ENCODE measurements at places on chromosomes 4 and X.

DNA sequence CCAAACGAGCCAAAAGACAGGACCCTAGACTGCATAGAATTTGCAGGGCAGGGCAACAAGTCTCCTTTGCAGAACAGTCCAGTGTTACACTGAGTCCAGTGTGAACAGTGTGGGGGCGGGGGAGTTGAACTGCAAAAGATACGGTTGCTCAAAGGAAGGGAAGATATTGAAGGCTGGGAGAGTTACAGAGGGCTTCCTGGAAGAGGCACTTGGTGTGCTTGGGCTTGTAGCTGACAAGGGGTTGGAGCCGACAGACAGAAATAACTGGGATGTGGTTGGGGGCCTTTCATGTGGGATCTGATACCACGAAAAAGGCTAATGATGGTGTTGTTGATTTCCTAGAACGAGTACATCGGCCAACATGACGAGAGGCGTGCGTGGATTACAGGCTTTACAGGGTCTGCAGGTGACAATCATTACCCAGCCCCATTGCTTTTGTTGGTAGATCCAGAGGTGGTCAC, 6.1 kb downstream of the XPNPEP2 start:
- DNase-seq: no peak

DNA sequence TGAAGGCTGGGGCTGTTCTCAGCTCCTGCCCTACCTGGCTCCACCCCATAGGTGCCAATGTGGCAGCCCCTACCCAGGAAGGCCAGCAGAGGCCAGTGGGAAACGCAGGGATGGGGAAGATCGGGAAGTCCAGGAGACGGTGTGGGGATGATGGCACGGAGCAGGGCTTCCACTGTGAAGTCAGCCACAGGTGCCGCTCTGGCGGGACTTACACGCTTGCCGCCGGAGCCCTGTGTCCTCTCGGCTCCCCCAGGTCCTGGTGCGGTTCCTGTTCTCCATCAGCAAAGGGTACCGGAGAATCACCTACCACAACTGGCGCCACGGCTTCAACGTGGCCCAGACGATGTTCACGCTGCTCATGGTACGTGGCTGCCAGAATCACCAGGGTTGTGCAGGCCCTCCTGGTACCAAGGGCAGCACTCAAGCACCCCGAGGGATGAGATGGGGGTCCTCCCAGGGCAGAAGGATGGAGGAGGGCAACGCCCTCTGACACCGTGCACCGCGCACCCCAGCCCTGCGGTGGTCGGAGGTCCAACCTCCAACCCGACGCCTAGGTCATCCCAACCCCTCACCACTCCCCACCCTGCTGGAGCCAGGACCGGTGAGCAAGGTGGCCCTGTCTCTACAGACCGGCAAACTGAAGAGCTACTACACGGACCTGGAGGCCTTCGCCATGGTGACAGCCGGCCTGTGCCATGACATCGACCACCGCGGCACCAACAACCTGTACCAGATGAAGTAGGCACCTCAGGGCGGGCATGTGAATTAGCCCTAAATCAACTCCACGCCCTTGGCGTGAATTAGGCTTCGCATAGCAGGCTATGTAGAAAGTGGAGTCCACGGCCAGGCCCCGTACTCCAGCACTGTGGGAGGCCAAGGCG, 12.0 kb downstream of the ATP5ME start:
- DNase-seq: no peak

GRCh38 chr4:96097040-96097607, 257.2 kb downstream of the PDHA2 start:
- no peak for DNase-seq

- DNase-seq: no peak
Observed at GRCh38 chr4:24625091-24625490, 40.7 kb upstream of the DHX15 start.

DNA sequence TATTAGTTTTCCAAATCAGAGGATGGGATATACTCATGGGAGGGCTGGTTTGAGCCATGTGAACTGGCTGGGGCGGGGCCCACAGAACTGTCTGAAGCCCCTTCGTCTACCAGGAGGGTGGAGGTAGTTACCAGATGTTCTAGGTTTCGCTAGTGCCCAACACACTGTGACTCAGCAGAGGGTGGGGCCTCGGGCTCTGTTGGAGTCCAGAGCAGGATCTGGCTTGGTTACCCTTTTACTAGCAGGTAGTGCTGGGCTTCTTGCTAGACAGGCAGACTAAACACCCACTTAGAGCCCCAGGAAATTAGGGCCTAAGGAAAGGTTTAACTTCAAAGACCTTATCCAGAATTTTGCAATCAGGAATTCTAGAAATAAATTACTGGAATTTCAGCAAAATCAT, 56.2 kb upstream of the CHRDL1 start:
- no peak for DNase-seq

GRCh38 chr4:169440446-169440845, 169.7 kb upstream of the SH3RF1 start:
- DNase-seq: no peak

- no peak for DNase-seq
Observed at GRCh38 chr4:99965674-99966350, 15.7 kb upstream of the H2AZ1 start.

DNA sequence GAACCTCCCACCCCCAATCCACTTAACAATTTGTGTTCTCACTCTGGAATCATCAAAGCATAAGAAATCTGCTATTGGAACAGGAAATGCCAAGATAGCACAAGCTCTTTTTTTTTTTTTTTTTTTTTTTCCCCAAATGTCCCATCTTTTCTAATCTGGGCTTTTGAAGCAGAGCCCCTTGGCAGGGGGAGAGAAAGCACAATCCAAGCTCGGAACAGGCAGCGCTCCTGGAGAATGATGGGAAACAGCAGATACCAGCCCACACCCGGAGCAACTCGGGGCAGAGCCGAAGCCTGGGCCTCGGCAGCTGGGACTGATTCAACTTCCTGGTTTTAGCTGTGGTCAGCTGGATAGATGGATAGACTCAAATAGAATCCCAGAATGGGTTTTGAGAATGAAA, 235.1 kb downstream of the QDPR start:
- no peak for DNase-seq

DNA sequence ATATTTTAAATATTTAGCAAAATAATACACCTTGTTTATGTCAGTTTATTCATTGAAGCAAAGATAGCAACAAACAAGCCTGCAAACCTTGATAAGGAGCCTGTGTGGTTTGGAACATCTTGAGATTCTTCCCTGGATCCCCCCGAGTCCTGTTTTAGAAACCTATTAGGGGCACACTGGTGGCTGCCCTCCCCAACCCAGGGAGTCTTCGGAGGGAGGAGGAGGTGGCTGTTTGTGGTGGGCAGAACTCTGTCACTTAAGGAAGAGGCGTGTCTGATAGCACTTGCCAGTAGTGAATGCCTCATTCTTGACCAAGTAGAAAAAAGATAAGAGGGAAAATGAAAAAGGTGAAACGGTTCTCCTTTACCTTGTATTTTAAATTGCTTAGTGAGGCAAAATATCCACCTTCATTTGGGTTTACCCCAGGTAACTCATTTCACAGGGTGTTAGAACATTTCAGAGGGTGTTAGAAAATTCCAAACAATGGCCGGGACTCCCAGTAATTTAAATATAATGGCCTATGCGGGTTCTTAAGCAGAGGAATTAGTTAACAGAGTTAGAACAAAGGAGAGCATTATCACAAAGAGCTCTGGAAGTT, 10.4 kb downstream of the KIT start:
- no peak for DNase-seq

DNA sequence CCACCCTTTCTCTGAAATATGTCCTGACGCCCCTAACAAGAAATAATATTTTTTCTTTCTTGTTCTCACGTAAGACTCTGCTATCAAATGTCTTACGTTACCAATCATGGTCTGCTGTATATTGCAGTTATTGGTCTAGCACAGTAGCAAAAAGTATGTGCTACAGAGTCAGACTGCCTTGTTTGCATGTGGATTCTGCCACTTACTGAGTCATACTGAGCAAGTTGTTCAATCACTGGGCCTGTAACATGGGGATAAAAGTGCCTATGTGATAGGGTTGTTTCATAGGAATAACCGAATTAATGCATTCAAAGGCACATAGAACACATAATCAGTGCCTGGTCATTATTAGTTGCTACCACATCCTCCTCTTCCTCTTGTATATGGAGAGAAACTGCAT, 14.1 kb downstream of the RPGR start:
- no peak for DNase-seq

DNA sequence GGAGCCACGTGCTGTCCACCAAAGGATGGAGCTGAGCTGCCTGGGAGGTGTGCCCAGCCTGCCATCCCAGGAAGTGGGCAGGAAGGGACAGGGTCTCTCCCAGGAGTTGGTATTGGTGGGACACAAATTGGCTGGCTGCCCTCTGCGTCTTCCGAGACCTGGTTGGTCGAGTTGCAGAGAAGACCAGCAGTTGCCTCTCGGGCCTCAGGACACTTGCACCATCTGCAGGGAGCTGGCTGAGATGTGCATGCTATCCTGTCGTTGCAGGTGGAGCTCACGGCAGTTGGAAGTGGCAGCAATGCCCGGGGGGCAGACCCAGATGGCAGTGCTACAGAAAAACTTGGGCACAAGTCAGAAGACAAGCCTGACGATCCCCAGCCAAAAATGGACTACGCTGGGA, 30.2 kb downstream of the BCORL1 start:
- DNase-seq: no peak

DNA sequence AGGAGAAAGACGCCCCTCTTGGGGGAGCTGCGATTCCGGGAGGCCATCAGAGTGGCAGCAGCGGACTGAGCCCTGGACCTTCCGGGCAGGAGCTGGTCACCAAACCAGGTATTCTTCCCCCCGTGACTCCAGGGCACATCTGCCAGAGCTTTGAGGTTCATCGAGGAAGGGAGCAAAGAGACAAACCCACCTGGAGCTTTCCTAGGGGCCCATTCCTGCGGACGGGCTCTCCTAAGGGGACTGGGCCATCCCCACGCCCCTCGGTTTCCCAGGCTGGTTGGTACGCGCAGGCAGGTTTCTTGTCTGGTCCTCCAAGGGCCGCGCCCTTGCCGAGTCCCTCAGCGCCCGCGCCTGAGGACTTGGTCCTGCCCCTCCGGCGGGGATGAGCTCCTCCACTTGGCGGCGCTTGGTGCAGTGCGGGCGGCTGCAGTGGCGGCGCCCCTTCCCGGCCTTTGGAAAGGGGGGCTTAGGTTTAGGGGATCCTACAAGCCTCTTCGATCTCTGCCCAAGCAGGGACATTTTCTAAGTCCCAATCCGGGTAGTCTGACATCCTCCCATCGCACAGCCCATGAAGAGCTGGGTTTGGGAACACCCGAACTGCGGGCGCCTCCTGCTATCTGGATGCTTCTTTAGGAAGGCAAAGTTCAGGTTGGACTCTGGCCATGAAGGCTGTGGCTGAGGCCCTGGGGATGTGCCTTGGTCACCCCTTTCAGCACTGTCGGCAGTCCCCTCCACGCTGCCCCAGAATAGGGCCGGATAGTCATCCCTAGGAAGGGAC, 538 bp downstream of the STBD1 start:
- no peak for DNase-seq

GRCh38 chr4:96375367-96375766, 535.5 kb downstream of the PDHA2 start:
- DNase-seq: no peak

GRCh38 chr4:170386971-170387370, 297.2 kb upstream of the AADAT start:
- DNase-seq: no peak

DNA sequence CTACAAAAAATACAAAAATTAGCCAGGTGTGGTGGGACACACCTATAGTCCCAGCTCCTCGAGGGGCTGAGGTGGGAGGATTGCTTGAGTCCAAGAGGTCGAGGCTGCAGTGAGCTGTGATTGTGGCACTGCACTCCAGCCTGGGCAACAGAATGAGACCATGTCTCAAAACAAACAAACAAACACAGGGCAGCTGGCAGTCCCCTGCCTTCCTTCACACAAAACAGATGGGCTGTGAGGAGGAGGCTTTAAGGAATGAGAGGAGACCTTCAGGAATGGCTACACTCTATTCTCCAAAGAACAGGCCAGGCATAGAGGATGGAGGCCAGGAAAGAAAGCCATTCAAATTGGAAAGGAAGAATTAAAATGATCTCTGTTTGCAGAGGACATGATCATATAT, 65.6 kb upstream of the MAML3 start:
- no peak for DNase-seq

DNA sequence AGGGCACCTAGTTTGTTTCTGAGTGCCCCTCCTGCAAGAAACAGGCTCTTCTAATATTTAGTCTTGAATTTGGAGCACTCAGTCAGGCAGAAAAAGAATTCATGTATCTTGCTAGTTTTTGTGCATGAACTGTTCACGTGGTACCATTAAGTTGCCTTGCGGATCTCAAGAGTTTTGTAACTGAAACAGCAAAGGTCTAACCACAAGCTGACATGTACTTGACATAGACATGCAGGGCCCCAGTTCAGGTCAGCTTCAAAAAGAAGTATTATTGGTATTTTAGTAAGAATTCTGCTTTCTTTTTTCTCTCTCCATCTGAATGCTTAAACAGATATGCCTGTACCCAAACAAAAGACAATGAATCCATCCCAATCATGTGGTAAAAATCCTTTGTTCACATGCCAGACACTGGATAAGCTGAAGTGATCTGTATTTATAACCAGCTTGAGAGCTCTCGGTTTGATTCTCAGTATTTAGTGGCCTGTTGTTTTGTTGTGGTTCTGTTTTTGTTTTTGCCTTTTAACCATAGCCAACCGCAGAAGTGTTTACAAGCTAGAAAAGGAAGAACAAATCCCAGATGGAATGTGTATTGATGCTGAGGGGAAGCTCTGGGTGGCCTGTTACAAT, 13.0 kb downstream of the RGN start:
- DNase-seq: no peak

DNA sequence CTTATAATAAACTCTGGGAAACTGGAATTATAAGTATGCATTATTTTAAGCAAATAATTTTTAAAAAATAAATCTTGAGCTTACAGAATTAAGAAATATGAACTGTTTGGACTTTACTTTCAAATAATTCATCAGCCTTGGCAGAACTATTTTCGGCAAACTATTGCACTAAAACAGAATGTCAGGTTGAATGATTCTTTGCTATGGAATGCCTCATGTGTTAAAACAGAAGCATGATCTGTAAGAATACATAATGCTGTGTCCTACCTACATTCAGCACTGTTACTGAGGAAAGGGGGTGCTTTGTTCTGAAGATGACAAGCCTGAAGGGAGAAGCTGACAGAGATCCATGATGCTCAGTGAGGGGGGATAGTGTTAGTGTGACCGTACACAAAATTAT, 55.6 kb upstream of the EXOC1L start:
- no peak for DNase-seq

- DNase-seq: no peak
Observed at GRCh38 chr4:145709843-145710242, 29.9 kb downstream of the C4orf51 start.

- no peak for DNase-seq
Observed at GRCh38 chr4:76948443-76949275, 893 bp upstream of the SEPTIN11 start.

DNA sequence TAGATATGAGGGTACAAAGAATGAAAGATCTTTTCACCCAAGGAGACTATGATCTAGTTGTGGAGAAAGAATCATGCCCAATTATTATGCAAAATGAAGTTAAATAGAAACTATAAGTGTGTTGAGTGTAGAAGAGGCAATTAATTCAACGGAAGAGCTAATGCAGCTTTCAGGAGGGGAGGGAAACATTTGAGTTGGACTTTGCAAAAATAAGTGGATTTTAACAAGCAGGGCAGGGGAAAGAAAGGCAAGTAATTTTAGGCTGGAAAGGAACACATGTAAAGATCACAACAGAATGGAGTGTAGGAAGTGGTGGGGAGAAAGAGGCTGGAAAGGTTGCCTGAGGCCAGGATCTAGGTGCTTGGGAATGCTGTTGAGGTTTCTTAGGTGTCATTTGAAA, 44.1 kb downstream of the KLHL15 start:
- no peak for DNase-seq

All from stimulated activated CD8-positive, alpha-beta memory T cell treated with anti-CD3 and anti-CD28 coated beads, Interleukin-4, amount 100 ng/mL, for 1 hour (primary cell).